ENCODE measurements at places on chromosomes 6 and 20.

GRCh38 chr6:10411131-10411970, 3.5 kb downstream of the TFAP2A start:
- DNase-seq = no peak

- DNase-seq = no peak
Measured at GRCh38 chr20:31573555-31574321, 31.4 kb upstream of the ID1 start.

GRCh38 chr20:33685328-33686099, 671 bp downstream of the E2F1 start:
- no peak for DNase-seq

- peak; percentile 9 for DNase-seq
Measured at GRCh38 chr6:144718431-144718830, 433.3 kb downstream of the UTRN start.

DNA sequence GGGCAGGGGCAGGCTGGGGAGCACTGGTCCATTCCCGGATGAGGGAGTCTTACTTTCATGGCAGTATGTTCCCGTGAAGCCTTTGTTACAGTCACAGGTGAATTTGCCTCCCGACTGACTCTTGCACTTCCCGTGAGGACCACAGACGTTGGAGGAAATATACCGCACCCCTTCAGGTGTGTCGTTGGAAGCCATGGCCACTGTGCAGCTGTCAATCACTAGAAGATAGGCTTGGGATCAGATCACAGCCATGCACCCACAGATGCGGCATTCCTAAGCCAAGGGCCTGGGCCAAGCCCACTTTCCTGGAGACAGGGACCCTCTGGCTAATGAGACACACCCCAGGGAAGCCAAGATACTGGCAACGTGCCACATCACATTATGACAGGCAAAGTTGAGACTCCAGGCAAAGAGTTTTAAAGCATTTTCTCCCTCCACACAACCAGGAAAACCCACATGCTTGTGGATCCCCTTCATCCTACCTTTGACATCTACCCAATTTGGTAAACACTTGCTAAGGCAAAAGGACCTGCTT, 26.8 kb downstream of the JAG1 start:
- no peak for DNase-seq

DNA sequence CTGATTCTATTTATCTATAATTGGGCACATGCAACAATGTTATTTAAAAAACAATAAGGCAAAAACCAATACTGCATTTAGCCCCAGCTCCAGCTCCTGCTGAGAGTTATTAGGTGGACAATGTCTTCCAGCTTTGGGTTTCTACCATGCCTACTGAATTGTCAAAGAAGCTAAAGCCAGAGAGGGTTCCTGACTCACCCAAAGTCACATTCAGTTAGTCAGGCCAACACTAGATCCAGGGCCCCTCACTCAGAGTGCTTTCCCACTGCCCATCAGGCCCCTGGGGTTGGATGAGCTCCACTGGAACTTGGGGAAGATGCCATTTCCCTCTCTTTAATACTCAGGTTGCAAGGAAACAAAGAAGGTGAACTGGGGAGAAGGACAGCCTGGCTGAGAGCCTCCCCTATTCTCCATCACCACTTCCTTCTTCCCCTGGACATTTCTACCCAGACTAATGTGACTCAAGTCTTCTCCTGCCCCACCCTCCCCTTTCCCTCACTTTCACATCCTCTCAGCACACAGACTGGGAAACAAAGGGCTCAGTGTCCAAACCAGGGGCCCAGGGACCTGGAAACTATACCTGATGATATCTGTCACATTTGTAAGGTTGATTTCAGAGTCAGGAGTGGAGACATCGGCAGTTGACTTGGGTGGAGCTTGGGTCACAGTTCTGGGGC, 6.0 kb downstream of the TREM1 start:
- DNase-seq = no peak

GRCh38 chr6:126976253-126976797, 142.1 kb upstream of the RSPO3 start:
- no peak for DNase-seq

- no peak for DNase-seq
Measured at GRCh38 chr6:118529756-118530155, 18.3 kb upstream of the PLN start.

DNA sequence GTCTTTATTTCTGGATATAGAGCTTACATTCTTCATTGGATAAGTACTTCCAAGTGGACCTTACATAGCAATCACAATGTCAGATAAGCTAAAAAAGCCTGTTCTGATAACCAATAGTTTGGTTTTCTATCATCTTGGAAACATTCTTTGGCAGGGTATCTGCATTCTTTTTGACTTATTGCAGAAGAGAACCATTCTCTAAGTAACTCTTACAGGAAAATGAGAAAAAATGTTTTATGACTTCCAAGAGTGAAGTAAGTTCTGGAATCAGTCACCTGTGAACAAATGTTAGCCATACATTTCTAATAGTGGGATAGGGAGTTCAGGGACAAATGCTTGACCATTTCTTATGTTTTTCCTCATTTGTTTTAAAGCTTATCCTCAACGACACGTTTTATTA, 564.0 kb downstream of the CD109 start:
- DNase-seq = no peak

GRCh38 chr6:152671171-152671570, 26.5 kb upstream of the MYCT1 start:
- DNase-seq = no peak

- DNase-seq = no peak
Measured at GRCh38 chr20:31923388-31924331, 28.2 kb downstream of the PDRG1 start.

- DNase-seq = no peak
Measured at GRCh38 chr6:107434812-107435211, 24.6 kb downstream of the PDSS2 start.

All from astrocyte of the hippocampus (primary cell).